ENCODE measurements at places on chromosomes 2 and 18.

GRCh38 chr2:238274152-238274865 is 14.1 kb downstream of the PER2 start:
- DNase-seq = no peak

- DNase-seq = no peak
These were observed 139.4 kb downstream of the SMAD7 start for GRCh38 chr18:48811401-48811800.

GRCh38 chr18:41075212-41075611 is 879.8 kb upstream of the PIK3C3 start:
- DNase-seq = no peak

- no peak for DNase-seq
These were observed 5.3 kb upstream of the DSG2 start for GRCh38 chr18:31492671-31493070.

DNA sequence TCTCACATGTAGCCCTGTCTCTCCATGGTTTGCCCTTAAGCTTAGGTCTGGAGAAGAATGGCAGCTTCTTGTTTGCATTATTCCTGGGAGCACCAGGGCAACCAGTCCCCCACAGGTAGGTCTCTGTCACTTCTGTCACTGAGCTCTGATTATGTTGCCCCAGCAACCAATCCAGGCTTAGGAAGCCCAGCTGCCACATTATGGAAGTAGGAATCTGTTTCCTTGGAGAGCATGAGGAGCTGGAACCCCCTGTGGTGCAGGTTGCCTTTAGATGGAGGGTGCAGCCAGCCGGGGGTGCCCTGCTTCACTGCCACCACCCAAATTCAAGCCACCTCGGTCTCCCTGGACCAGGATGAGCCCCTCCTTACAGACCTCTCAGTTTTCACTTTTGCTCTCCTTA is 4.8 kb downstream of the RESP18 start:
- no peak for DNase-seq

DNA sequence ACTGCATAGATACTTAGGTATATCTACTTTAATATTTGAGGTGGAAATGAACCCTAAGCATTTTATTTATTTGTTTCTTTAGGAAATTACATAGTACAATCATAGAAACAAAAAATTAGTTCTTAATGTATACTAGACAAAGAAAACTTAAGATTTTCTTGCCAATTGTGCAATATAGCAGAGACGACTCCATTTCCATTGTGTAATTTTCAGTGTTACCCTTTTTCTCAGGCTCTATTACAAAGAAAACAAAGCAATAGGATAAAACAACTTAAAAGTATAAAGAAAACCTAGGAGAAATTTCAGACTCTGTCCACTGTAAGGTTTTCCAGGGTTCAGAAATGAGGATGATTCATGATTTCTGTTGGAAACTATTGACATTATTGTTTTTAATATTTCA is 89.0 kb upstream of the SERTAD2 start:
- DNase-seq = no peak

- DNase-seq = no peak
These were observed 18.2 kb upstream of the ARL4C start for GRCh38 chr2:234514873-234515638.

DNA sequence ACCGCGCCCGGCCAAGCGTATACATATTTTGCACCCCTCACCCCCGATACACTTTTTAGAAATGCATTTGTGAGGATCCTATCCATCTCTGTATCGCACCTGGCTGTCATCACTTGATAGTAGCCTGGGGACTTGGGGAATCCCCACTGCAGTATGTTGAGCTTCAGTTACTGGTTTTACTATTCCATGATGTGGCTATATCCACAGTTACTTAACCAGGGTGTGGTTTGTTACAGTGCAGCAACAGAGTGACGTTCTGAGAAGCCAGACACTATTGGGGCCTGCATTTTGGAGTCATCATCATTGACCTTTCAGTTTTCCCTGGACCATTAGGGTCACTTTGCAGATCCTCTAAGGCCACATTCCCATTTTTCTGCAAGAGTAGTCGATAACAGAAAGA is 212.7 kb downstream of the AGAP1 start:
- DNase-seq = no peak

DNA sequence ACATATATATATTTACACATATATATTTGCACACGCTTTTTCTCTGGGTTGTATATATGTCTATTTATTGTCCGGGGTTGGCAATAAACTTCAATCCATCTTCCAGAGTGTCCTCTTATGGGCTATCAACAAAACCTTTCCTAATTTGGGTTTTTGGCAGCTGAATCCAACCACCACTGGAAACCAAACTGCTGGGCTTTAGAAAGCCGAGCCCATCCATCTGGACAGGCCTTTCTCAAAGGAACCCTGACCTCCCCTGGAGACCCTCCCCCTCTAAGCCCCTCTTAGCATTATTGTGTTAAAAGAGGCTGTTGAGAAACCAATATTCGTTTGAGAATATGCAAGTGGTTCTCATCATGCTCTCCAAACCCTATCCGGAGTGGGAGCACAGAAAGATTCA is 153.6 kb downstream of the NRP2 start:
- no peak for DNase-seq

DNA sequence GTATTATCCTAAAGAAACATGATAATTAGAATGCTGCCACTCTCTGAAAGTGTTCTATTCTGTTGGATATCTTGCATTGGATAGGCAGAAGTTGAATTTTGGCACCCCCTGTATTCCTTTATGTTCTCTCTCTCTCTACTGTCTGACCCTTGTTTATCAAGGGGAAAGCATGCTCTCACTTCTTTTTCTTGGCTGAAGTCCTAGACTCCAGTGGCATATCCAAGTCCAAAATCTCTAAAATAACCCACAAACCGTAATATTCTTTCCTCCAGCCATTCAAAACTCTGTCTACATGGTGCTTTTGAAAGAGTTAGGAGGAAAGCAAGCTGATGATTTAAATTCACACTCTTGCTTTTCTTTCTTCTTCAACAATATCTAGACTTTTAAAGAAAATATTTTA is 669.7 kb downstream of the TDRD15 start:
- no peak for DNase-seq

GRCh38 chr18:23879544-23879943 is 135.0 kb upstream of the TTC39C start:
- DNase-seq = no peak

GRCh38 chr2:104158191-104158590 is 695.7 kb upstream of the POU3F3 start:
- no peak for DNase-seq

DNA sequence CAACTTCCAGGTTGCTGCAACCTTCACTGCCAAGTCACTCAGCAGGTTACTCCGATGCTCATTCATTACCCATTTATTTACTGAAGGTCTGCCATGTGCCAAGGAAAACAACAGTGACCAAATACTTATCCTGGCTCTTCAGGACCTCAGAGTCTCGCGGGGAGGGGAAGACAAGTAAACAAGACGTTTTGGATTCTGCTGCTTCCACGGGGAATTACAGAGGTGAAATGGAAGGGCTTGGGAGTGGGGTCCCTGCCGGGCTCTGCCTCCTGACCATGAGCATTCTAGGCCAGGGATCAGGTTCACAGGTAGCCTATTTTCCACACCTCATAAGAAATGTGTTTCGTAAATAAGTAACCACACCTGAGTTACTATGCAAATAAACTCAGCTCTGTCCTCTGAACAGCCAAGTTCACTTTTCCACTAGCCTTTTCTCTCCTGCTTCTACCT is 68.1 kb downstream of the CLHC1 start:
- DNase-seq = no peak

DNA sequence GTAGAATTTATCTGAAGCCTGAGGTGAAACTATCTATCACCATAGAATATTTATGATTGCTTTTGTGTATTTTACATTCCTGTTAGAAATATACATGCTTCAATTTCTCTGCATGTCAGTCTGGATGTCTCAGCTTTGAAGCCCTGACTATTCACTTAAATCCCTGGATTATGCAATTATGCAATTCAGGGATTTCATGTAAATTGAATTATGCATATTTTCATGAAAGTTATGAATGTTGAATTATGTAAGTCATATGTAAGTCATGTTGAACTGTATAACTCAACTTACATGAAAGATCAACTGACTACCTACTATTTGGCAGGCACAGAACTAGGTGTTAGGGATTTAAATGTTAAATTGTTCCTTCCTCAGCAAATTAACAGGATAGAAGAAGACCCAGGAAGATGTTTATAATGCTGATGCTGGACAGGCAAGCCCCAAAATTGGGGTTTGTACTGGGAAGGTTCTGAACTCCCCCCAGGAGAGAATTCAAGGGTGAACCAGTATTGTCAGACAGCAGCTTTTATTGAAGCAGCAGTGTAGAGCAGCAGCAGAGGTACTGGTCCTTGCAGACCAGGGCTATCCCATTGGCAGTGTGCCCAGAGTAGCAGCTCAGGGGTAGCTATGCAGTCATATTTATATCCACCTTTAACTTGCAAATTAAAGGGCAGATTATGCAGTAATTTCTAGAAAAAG is 236.5 kb downstream of the ZNF804A start:
- no peak for DNase-seq

DNA sequence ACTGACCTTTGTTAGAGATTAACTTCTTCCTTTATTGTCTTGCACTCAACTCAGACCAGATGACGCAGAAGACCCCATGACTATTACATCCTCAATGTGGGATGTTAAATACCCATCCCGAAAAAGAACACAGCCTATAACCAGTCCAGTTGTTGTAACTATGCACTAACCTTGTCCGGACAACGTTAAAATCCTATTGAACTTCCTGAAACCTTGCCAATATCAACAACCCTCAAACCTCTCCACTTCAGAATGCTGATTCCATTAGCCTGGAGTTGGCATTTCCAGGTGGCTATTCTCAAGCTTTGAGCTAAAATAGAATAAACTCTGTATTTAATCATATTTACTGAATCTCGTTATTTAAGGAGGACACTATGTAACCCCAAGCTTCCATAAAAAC is 13.6 kb downstream of the NMS start:
- DNase-seq = no peak

- DNase-seq = no peak
These were observed 157.6 kb downstream of the EN1 start for GRCh38 chr2:118689874-118690273.

DNA sequence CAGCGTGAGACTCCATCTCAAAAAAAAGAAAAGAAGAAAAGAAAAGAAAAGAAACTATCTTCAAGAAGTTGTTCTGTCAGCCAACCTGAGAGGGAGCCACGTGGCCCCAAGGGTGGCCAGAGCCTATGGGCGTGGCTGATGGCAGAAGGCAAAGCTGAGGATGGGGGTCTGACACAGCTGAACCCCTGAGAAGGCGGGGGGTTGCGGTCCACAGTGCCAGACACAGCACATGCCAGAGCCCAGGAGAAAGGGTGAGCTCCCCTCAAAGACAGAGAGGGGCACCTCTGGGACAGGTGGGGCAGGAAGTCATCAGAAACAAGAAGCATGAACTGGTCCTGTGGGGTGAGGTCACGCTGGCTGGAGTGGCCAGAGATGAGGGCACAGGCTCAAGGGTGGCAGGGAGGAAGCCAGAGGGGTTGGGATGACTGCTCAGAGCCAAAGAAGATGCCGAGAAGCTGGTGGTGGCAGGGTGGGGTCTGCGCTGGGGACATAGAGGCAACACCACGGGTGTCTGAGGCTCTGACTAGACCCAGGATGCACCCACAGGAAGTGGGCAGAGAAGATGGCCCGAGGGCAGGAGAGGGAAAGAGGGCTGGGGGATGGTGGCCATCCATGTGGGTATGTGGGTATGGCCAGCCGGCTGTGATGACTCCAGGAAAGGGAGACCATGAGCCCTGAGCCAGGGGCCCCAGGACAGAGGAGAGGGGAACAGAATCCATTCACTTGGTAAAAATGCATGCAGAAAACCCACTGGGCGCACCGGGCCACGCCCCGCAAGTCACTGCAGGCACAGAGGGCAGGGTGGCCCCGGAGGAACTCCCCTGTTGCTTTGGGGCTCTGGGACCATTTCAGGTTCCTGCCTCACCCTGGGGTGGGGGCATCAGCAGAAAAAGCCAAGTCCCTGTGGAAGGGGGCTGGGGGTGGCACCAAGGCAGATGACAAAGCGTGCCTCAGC is 8.4 kb downstream of the KIF1A start:
- no peak for DNase-seq

- no peak for DNase-seq
These were observed 42.6 kb downstream of the SCN7A start for GRCh38 chr2:166451468-166451867.

- no peak for DNase-seq
These were observed 66.1 kb downstream of the BAZ2B start for GRCh38 chr2:159550231-159550630.

- DNase-seq = no peak
These were observed 488.2 kb upstream of the SPHKAP start for GRCh38 chr2:228669690-228670089.

GRCh38 chr18:62224229-62224628 is 37.2 kb downstream of the RELCH start:
- DNase-seq = no peak

GRCh38 chr2:235223011-235223410 is 270.8 kb upstream of the AGAP1 start:
- no peak for DNase-seq

DNA sequence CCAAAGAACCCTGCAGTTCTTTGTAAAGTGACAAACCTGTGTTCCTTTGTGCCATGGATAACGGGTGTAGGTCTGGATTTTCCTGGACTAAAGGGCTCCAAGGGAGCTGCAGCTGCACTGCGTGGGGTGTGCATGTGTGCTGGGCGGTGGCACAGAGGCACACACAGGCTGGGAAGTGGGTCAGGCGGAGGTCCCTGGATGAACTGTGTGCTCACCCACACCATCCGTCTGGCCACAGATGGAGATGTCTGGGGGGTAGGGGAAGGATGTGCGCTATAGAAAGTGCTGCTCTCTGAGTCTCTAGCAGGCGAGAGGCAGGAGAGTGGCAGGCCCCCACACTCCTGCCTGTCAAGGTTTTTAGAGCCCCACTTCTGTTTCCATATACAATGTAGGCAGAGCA is 137.2 kb downstream of the LOXHD1 start:
- DNase-seq = no peak

GRCh38 chr2:2834516-2835254 is 503.6 kb upstream of the MYT1L start:
- no peak for DNase-seq
